ENCODE measurements at places on chromosomes 5 and 9.

DNA sequence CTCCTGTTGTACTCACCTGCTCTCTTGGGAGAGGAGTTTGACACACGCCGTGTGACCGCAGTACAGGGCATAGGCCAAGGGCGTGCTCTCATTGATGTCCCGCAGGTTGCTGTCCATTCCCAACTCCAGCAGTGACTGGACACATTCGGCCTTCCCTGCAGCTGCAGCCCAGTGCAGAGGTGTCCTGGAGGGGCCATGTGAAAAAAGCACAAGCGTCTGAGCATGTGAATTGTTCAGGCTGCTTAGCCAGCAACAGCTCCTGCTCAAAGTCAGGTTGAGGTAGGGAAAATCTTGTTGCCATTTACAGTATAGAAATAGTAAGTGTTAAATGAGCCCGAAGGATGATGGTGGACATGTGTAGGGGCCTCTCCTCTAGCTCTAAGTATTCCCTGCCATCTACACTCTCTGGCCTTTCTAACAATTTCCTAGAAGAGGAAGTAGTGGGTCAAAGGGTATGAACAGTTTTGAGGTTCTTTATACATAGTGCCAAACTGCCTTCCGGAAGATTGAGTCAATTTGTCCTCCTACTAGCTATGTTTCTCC lies 116.5 kb downstream of the ANKRD55 start:
- DNase-seq = no peak

GRCh38 chr5:180990882-180991242 lies 2.2 kb downstream of the BTNL3 start:
- DNase-seq = no peak

DNA sequence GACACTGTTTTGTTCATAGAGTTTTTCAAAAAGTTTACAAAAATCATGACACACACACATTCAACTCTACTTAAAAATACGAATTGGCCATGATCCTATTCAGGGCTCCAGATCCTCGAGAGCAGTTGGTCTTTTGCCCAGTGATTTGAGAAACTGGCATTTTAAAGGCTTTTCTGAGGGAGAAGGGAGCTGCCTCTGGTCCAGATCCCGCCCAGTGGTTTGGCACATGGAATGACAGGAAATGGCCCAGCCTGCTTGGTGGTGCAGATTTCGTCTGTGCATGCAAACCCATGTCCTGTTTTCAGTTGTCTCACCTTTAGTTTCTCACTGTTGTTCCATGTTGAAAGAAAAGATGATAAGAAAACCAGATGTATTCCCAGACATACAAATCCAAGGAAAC lies 3.6 kb downstream of the CAMK4 start:
- peak; percentile 11 for DNase-seq

GRCh38 chr9:15248081-15248480 lies 58.9 kb downstream of the TTC39B start:
- no peak for DNase-seq

DNA sequence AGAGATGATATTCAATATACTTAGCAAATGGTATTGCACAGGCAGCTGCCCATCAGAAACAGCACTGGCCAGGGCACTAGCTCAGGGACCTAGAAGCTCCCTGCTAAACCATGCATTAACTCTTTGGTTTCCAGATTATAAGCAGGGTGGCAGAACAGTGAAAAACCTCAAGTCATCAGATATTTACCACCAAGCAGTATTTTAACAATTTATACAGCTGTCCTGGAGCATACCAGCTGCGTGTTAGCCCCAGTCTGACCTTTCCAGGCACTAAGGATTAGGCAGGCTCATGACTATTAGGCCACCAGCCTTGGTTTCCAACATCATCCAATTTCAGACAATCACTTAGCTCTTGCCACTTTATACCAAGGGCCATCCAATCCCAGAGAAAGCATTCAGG lies 326.5 kb downstream of the CAAP1 start:
- DNase-seq = no peak

DNA sequence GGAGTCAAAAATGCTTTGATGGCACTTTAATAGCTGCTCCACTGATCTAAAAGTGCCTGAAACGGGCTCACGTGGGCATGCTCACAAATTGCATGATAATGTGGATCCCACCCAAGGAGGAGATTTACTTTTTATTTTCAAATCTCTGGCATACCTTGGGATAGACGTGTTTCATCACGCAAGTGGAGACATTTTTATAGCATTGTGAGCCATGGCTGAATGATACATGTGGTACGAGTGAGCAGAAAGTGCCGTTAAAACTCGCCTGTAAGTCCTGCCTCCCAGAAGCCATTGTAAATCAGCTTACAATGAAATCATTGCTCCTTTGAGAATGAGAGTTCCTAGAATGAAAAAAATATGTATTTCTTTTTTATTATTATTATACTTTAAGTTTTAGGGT lies 514.7 kb downstream of the MAT2B start:
- no peak for DNase-seq

DNA sequence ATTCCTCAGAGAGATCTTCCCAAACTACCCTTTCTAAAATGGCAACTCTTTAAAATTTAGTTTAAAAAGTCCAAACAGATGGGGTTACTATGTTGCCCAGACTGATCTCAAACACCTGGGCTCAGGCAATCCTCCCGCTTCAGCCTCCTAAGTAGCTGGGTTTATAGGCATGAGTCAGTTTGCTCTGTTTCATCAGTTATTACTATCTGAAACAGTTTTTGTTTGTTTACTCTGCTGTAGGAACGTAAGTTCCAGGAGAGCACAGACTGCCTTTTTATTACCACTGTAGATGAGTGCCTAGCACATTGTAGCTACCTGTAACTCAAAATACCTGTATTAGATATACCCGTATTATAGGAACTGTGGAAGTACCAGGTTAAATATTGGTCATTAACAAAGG lies 89.4 kb downstream of the UHRF2 start:
- peak; percentile 67 for DNase-seq

DNA sequence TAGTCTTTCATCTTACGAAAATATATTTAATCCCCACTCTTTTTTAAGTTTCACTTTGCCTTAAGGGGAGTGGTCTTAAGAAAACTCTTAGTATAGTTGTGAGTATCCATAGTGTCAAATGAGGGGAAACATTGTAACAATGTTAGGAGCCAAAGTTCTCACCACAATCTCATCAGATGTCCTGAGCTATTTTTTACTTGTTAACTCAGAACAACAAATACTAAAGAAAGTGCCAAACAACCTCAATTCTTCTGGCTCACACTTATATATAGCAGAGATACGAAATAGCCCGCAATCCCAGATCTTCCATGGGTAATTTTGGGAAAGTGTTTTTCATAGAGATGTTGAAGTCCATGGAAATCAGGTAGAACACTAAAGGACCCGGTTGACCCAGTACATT lies 194.0 kb upstream of the DMRT1 start:
- no peak for DNase-seq

- peak; percentile 66 for DNase-seq
Observed at GRCh38 chr5:145797336-145797735, 37.8 kb downstream of the PRELID2 start.

DNA sequence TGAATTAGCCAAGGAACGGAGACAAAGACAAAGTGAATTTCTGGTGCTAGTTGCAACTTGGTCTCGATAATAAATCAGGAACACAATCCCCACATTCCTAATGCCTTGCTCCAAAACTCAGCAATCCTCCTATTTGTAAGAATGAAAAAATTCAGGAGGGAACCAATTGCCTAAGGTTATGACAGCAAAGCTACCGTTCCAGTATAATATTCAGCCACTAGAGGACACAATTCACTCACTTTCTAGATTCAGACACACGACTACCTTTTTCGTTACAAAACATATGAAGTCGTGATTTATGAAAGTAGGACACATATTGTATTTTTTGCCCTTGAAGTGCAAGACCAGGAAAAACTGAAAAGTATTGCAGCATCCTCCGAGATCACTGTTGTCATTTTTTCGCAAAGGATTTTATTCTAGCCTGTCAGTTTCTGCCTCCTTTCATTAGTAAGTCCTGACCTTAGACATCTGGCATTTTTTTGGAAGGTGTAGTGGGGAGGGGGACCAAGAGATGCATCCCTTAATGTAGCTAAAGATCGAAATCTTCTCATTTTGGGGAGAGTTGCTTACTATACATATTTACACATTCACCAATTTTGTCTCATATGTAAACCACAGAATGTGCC lies 133.1 kb downstream of the DOCK8 start:
- peak; percentile 41 for DNase-seq

GRCh38 chr5:54739371-54739770 lies 221.8 kb downstream of the SNX18 start:
- DNase-seq = no peak

GRCh38 chr5:138444774-138445546 lies 6.1 kb downstream of the REEP2 start:
- no peak for DNase-seq

DNA sequence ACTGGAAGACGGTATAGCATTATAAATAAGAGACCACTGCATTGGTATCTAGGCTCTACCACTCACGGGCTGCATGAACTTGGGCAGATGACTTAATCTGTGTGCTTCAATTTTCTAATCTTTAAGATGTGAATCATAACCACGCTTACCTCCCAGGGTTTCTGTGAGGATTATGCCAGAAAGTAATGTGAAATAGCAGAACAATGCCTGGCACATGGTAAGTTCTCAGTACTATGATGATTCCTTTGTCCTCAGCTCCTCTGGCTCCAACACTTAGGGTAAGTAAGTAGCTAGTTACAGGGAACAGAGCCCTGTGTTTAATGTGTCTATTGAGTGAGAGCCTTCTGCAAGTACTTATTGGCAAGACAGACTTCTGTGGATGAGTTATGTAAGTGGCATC lies 31.1 kb downstream of the POU4F3 start:
- DNase-seq = peak; percentile 81

DNA sequence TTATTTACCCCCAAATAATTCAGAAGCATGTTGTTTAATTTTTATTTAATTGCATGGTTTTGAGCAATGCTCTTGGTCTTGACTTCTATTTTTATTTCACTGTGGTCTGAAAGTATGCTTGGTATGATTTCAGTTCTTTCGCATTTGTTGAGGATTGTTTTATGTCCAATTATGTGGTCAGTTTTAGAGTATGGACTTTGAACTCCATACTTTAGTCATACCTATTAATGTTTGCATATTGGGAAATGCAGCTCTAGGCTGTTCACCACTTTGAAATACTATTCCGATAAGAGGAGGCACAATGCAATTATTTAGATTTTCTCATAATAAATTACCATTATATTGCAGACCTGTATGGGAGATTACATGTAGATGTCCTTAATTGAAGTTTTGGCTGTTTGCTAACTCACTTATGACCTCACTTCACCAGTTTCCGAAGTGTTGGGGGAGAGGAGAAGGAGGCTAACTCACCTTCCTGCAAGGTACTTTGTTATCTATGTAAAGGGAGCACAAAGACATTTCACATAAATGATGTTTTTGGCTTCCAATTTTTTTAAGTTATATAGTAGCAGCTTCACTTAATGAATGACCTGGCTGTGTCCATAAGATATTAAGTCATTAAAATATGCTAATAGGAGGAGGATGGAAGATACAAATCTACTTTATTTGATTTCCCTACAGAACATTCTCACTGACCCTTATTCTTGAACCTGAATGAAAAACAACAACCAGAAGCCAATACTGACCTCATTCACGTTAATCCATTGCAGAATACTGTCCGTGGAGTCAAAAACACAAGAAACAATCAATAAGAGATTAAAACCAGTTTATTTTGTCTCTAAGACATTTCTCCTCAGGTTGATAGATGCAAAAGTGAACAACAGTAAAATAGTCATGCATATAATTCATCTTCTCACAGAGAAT lies 970.3 kb upstream of the ARRDC3 start:
- peak; percentile 81 for DNase-seq

- DNase-seq = peak; percentile 96
Observed at GRCh38 chr5:59097116-59097515, 514.2 kb downstream of the RAB3C start.

- no peak for DNase-seq
Observed at GRCh38 chr5:137115152-137115551, 384.0 kb downstream of the SPOCK1 start.

- no peak for DNase-seq
Observed at GRCh38 chr5:116265471-116265870, 180.6 kb downstream of the COMMD10 start.

DNA sequence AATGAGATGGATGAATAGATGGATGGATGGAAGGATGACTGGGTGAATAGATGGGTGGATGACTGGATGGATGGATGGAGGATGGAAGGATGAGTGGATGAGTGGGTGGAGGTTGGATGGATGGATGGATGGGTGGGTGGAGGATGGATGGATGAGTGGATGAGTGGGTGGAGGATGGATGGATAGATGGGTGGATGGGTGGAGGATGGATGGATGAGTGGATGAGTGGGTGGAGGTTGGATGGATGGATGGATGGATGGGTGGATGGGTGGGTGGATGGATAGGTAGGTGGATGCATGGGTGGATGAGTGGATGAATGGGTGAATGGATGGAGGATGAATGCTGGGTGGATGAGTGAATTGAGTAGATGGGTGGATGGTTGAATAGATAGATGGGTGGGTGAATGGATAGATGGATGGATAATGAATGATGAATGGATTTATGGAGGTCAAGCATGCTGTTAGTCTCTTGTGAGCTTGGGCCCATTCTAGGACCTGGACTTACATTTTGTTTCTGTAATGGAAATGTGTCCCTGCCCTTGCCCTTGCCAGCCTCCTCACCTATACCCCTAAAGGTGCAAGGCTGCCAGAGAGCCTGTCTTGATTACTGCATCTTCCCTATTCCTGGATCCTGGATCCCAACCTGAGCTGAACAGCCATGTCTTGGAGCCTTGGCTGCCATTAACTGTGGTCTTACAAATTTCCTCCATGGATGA lies 159.7 kb upstream of the NFIL3 start:
- DNase-seq = no peak

GRCh38 chr5:131532031-131532640 lies 102.9 kb downstream of the RAPGEF6 start:
- no peak for DNase-seq

GRCh38 chr9:37200433-37201005 lies 80.1 kb downstream of the ZCCHC7 start:
- peak; percentile 69 for DNase-seq

DNA sequence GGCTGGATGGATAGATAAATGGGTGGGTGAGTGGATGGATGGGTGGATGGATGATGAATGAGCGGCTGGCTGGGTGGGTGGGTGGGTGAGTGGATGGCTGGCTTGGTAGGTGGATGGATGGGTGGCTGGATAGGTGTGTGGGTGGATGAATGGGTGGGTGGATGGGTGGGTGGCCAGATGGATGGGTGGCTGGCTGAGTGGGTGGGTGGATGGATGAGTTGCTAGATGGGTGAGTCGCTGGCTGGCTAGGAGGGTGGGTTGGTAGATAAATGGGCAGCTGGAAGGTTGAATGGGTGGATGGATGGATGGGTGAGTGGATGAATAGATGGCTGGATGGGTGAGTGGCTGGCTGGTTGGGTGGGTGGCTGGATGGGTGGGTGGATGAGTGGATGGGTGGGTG lies 27.9 kb upstream of the CEP72 start:
- DNase-seq = no peak

DNA sequence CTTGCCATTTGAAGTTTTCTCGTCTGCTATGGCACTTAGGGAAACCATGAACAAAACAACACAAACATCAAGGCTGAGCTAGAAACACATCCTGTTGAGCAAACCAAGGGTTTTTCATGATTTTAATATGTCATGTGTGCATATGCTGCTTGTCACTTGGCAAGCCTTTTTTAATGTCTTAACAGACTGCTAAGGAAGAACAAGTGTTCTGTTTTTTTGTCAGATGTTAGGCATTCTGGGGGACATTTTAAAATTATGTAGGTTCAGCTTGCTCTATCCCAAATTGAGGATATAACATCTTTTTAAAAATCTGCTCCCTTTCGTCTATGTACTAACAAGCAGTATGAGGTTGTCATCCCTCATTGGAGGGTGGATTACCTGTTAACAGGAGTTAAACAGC lies 150.3 kb downstream of the HTR1A start:
- no peak for DNase-seq

- no peak for DNase-seq
Observed at GRCh38 chr9:77166193-77166592, 11.1 kb upstream of the VPS13A start.

GRCh38 chr5:57405984-57406383 lies 76.6 kb downstream of the ACTBL2 start:
- DNase-seq = no peak
